ENCODE measurements at places on chromosomes 16 and 17.

DNA sequence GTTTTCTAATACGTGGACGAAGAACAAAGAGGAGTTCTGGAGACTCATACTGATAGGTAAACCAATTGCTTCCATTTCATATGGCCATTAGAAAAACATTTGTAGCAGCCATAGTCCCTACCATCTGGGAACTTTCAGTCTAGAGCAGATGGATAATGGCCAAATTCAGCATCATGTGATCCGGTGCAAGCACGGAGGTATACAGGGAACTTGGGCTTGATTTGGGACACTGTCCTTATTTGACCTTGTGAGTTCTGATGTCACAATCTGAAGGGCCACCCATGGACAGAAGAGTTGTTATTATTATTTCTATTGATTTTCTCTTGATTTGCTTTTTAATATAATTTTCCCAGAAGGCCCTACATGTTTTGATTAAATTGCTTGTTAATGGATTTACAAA is 154.6 kb upstream of the ZNF267 start:
- no peak for DNase-seq

DNA sequence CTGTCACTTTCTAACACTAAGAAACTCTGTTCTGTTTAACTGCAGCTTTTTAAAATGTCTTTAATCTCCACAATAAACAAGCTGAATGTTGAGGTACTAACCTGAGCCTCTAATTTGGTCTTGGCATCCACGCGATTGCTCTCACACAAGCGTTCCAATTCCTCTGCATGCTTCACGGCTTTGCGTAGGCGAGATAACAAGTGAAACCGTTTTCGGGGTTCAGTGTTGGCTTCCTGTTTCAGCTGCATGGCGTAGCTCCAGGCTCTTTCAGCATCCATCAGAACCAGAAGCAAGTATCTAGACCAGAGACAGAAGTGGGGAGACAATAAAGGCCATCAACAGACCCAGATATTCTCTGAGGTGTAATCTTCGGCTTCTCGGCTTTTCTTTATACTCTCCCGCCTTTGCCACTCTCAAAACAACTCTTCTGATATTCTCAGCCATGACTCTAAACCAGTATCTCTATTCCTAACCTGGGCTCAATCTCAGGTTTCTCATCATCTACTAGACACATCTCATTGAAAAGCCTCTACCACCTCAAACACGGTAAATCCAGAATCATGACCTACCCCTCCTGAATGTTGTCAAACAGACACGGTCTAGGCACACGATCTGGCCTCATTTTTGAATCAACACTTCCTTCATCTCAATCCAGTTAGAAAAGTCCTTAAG is 8.3 kb downstream of the SRP68 start:
- no peak for DNase-seq

DNA sequence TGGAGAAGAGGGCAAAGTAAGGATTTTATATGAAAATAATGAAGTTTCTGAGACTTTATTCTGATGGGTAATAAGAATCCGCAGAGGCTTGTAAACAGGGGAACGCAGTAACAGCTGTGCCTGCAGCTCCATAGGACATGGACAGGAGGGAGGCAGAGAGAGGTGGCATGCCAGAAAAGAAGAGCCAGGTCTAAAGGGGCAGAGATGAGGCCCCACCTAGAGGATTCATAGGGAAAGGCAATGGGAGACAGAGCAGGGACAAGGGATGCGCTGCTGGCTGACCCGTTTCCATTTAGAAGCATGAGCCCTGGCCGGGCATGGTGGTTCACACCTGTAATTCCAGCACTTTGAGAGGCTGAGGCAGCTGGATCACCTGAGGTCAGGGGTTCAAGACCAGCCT is 340.3 kb upstream of the CDH5 start:
- DNase-seq = peak; percentile 6

DNA sequence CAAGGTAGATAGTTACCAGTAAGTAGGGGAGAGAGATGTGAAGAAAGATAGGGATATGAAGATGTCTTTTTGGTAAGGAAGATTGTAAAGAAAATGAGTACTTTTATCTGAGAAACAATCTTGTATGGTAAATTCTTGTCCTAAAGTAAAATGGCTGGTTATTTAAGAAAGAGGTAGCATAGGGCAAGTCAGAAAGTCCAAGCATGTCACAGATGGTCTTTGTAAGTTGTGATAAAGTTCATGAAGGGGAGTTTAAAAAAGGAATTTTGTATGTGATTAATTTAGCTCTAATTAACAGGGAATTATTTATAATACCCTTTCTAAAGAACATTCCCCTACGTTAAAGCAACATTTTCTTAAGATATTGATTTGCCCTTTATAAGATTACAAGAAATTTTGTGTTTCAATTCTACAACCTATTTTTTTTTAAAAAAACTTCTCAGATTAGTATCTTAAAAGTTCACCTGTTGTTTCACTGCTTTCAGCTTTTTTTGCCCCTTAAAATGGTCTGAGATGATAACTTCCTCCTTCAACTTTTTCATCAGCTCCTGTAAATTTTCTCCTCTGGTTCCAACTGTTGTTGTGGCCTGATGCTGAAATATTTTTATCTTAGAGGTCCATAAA is 16.2 kb upstream of the CPHXL start:
- peak; percentile 15 for DNase-seq

- DNase-seq = no peak
These were observed 231.4 kb upstream of the WSCD1 start for GRCh38 chr17:5838661-5839300.

DNA sequence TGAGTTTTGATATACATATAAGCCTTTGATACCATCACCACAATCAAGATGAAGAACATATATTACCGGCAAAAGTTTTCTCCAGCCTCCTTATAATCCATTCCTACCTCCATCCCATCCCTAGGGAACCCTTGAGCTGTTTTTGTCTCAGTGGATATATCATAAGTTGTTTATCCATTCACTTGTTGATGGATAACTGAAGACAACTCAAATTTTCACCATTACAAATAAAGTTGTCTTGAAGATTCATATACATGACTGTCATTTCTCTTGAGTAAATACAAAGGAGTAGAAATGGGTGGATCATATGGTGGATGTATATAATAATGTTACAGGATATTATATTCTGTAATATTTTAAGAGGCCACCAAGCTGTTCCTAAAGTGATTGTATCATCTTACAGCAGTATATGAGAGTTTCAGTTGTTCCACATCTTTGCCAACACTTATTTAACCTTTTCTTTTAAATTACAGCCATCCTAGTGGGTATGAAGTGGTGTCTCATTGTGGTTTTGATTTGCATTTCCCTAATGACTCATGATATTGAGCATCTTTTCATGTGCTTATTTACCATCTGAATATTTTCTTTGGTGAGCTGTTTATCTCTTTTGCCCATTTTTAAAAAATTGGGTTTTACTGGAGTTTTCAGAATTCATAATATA is 17.4 kb downstream of the NF1 start:
- no peak for DNase-seq

GRCh38 chr17:47099451-47099986 is 89.6 kb downstream of the CDC27 start:
- DNase-seq = peak; percentile 23

GRCh38 chr17:57760046-57760445 is 14.9 kb upstream of the CCDC182 start:
- DNase-seq = no peak

DNA sequence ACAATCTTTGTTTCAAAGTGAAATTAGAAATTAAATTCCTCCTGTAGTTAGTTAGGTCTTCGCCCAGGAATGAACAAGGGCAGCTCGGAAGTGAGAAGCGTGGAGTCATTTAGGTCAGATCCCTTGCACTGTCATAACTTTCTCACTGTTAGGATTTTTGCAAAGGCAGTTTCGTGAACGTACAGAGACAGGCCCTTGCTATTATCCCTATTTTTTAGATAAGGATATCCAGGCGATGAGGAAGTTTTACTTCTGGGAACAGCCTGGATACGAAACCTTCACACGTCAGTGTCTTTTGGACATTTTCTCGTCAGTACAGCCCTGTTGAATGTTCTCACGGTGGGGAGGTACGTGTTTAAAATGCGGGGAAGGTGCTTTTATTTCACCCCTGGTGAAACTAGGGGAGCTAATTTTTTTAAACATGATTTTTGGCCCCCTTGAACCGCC is 318 bp upstream of the RBL2 start:
- no peak for DNase-seq

- DNase-seq = peak; percentile 57
These were observed 18.9 kb downstream of the XYLT1 start for GRCh38 chr16:17451843-17452242.

DNA sequence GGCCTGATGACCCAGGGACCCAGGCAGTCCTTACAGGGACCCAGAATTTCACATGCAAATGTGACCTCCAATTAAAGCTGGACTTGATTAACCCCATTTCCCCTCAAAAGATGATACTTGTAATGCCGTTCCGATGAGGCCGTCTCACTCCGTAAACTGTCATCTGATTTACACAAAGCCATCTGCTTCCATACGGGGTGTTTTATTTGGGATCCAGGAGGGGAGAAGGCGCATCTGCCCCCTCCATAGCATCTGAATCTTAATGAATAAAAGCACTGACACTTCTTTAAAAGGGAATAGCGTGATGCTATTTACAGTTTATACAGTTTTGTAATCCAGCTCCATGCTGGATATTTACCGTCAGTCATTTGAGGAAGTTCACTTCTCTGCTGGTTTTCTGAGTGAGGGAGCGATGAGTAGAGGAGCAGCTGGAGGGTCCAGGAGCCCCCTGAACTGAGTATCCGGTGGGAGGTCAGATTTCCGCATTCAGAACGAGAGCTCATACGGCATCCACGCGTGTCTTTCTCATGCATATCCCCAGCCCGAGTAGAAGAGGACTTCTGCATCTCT is 452.7 kb downstream of the WWOX start:
- no peak for DNase-seq

DNA sequence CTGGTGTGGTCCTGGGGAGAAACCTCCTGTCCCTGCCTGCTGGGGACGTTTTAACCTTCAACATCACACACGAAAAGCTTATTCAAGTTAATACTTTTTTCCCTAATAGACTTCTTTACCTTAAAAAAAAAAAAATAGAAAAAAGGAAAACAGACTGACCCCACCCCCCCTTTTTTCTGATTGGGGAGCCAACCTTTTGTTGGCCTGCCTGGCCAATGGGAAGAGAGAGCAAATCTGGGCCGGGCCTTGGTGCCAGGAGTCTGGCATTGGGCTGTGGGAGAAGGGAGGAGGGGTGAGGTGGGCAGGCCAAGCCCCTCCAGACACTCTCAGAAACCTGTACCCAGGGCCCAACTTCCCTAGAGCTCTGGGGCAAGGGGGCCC is 3.0 kb downstream of the CBX8 start:
- no peak for DNase-seq

GRCh38 chr17:45904866-45905265 is 10.5 kb downstream of the MAPT start:
- no peak for DNase-seq

- DNase-seq = no peak
These were observed 3.4 kb downstream of the TRAF4 start for GRCh38 chr17:28747051-28747691.

GRCh38 chr16:10919003-10919351 is 23.3 kb downstream of the DEXI start:
- DNase-seq = no peak

- DNase-seq = no peak
These were observed 15.4 kb downstream of the SMTNL2 start for GRCh38 chr17:4599505-4600281.

DNA sequence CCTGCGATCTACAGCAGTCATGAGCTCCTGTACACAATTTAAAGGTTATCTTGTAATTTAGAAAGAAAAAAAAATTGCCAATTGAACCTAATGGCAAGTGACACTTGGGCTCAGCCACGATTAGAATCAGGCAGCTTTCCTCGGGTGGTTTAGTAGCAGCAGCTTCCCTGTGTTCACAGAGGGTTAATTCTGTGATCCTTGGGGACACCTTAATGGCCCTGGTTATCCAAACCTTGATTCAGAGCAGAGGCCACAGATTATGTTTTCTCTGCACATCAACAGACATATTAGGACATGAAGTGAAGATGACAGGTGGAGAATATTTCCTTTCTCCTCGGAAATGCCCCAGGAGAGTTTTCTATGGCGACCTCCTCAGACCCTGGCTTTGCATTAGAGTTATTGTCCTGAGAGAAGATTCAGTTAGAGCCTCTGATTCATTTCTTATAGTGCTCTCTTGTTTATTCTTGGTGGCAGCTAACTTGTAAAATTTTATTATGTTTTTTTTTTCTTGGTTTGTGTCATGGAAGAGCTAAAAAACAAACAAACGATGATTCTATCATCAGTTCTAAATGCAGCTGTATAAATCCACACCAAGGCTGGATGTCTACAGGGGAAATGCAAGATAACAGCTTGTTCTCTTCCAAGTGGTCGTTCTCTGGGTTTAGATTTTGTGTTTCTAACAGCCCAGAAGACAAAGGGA is 351.2 kb upstream of the DYNLRB2 start:
- no peak for DNase-seq

Measured in KBM-7 (cell line).